Fibroblast of the aortic adventitia (primary cell): ENCODE measurements at places on chromosomes 1 and 21. TPM values are rescaled to one million over a fixed set of nuclear protein-coding genes. Genes with fewer than 3 reads are reported as not detected.

PLOD1 gene
- 116 and 123 TPM in 2 replicates for total RNA-seq

TMEM200B gene
- 9.5 and 24.9 TPM in 2 replicates for total RNA-seq

PTPN22 gene
- 0.99 and 1.6 TPM in 2 replicates for total RNA-seq

G0S2 gene
- total RNA-seq: 23.0 and 146 TPM in 2 replicates

LRRC71 gene
- total RNA-seq: 0.09 TPM in 1 of 2 replicates, not detected in the other

PRMT6 gene
- total RNA-seq: 18.3 and 20.1 TPM in 2 replicates

EXTL1 gene
- total RNA-seq: 0.18 and 0.74 TPM in 2 replicates

AMY1B gene
- total RNA-seq: not detected in 2 replicates

TMEM269 gene
- total RNA-seq: 0.09 TPM in 1 of 2 replicates, not detected in the other

DVL1 gene
- 31.3 and 89.0 TPM in 2 replicates for total RNA-seq

OPTC gene
- not detected in 2 replicates for total RNA-seq

SPRR1A gene
- not detected in 2 replicates for total RNA-seq

SAMD11 gene
- 1.6 and 12.4 TPM in 2 replicates for total RNA-seq

SLC44A3 gene
- total RNA-seq: 1.6 and 2.9 TPM in 2 replicates

WNT9A gene
- 0.41 and 0.99 TPM in 2 replicates for total RNA-seq

MX2 gene
- total RNA-seq: 3.8 and 4.2 TPM in 2 replicates

ARTN gene
- not detected in 2 replicates for total RNA-seq

TNFRSF18 gene
- not detected in 2 replicates for total RNA-seq

CLCN6 gene
- total RNA-seq: 12.6 and 47.8 TPM in 2 replicates

F3 gene
- 6.9 and 24.0 TPM in 2 replicates for total RNA-seq

CD2 gene
- total RNA-seq: 0.65 TPM in 1 of 2 replicates, not detected in the other

MEGF6 gene
- total RNA-seq: 102 and 103 TPM in 2 replicates

TCHH gene
- 0.09 TPM in 1 of 2 replicates, not detected in the other for total RNA-seq

SLC25A34 gene
- 0.54 and 0.65 TPM in 2 replicates for total RNA-seq

XCL2 gene
- total RNA-seq: not detected in 2 replicates

BRINP2 gene
- 0.08 TPM in 1 of 2 replicates, not detected in the other for total RNA-seq

IGSF21 gene
- total RNA-seq: not detected in 2 replicates

NCAM2 gene
- total RNA-seq: 5.9 and 19.4 TPM in 2 replicates

PTGS2 gene
- total RNA-seq: 1.2 and 15.0 TPM in 2 replicates

TNNT2 gene
- total RNA-seq: 0.09 TPM in 1 of 2 replicates, not detected in the other

KRTAP10-2 gene
- total RNA-seq: not detected in 2 replicates

ZNF593OS gene
- total RNA-seq: not detected in 2 replicates

CD1B gene
- total RNA-seq: not detected in 2 replicates

ANGPTL7 gene
- under 0.01 and 0.65 TPM in 2 replicates for total RNA-seq

TSACC gene
- total RNA-seq: not detected in 2 replicates

MRAP gene
- total RNA-seq: not detected in 2 replicates

ASCL5 gene
- not detected in 2 replicates for total RNA-seq

PLEKHN1 gene
- 0.54 TPM in 1 of 2 replicates, not detected in the other for total RNA-seq

FCMR gene
- total RNA-seq: not detected in 2 replicates

FAM229A gene
- total RNA-seq: 1.6 and 1.7 TPM in 2 replicates

MAP3K21 gene
- 0.18 and 0.25 TPM in 2 replicates for total RNA-seq

SFN gene
- total RNA-seq: 1.1 TPM in 1 of 2 replicates, not detected in the other

FHAD1 gene
- total RNA-seq: 0.63 and 0.74 TPM in 2 replicates

MTOR gene
- 23.1 and 36.3 TPM in 2 replicates for total RNA-seq

GUCA2A gene
- total RNA-seq: not detected in 2 replicates

LCK gene
- not detected in 2 replicates for total RNA-seq

TNFRSF4 gene
- total RNA-seq: 0.65 TPM in 1 of 2 replicates, not detected in the other
